Activated naive CD4-positive, alpha-beta T cell treated with anti-CD3 and anti-CD28 coated beads for 36 hours (primary cell): ENCODE measurements at places on chromosomes 7 and 10. TPM values are rescaled to one million over a fixed set of nuclear protein-coding genes. Genes with fewer than 3 reads are reported as not detected.

DNA sequence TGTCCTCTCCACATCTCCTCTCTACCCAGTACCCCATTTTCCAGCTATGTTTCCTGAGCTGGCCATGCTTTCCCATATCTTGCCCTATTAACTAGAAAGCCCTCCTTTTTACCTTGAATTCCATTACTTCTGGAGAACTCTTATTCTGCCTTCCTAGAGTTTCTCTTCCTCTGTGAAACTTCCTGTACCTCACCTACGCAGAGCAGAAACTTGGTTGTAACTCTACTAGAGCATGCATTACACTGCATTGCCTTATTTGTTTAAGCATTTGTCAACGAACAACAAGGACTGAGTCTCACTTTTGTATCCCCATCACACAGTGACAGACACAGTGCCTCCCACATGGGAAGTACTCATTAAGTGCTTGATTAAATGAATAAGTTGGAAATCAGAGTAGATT is 36.4 kb downstream of the VCL start:
- no peak for DNase-seq

DNA sequence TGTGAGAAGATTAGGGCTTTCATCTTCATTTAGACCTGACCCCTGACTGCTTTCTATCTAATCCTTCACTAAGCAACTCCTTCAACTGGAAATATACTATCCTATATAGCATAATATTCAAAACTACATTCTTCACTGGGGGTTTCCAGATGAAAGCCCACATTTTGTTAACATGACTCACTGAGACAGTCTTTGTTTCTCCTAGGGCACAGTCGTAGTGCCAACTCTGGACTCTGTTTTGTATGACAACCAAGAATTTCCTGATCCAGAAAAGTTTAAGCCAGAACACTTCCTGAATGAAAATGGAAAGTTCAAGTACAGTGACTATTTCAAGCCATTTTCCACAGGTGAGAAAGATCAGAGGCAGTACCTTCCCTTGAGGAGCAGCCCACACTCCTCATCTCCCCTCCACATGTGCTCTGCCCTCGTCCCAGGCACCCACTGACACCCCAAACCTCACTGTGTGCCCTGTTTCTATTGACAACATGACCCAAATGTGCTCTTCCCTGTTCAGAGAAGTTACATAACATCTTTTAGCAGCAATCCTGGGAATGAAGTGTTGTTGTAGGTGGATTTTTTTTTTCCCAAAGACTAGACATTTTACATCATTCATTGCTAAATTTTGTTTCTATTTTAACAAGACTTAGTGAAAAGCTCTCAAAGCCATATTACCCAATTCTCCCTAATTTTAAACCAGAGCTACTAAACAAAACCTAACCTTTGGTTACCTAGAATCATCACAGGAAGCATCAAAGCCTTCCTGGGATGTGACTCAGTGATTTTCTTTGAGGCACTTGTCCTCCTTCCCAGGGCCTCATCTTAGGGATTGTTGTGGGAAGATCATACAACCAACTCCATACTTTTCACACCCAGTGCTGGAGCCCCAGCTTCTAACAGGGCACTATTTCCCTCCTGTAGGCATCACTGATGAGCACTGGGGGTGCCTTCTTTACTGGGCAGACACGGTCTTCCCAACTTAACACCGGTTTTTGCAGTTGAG is 10.7 kb downstream of the CYP2E1 start:
- no peak for DNase-seq

- no peak for DNase-seq
Measured at GRCh38 chr7:98110249-98111022, 3.8 kb downstream of the LMTK2 start.

Gene STOX1
- total RNA-seq = 0.38 TPM

Gene PNLIPRP1
- total RNA-seq = not detected

Gene TBX20
- not detected for total RNA-seq
